ENCODE measurements at places on chromosomes 11 and 22.

- DNase-seq: no peak
Observed at GRCh38 chr11:68665436-68665835, 18.9 kb upstream of the GAL start.

- DNase-seq: peak; percentile 23
Observed at GRCh38 chr11:108997826-108998225, 333.0 kb downstream of the DDX10 start.

GRCh38 chr11:114060392-114061047 lies 1.0 kb downstream of the ZBTB16 start:
- DNase-seq: no peak

GRCh38 chr22:37427135-37427710 lies at the start of gene ELFN2:
ELFN2 (minus strand) TSS chr22:37427479; CDS start chr22:37375534, 51,945 bp downstream.
- DNase-seq: no peak

- DNase-seq: no peak
Observed at GRCh38 chr22:21902296-21903087, 35.0 kb upstream of the MAPK1 start.
